Globus pallidus (tissue), 1 donor: ENCODE measurements at places on chromosomes 7 and 10.
A peak's percentile ranks its signal among the peaks of the same experiment; 100 is the strongest.

DNA sequence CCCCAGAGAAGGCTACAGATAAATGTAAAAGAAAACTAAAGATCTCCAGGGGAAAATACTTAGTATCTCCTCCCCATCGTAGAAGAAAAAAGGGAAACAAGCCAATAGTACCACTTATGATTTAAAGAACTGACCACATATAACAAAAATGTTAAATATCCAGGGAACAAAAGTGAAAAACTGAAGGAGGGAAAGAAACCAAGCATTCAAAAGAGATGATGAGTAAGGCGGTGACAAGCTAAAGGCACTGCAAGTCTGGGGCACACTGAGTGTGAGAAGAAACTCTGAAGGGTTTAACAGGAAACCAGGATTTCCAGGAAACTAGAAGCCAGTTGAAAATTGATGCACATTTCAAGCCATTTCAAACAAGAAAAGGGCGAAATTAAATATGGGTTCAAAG is 226.3 kb downstream of the AHR start:
- no peak for DNase-seq

GRCh38 chr10:8235253-8236027 is 181.0 kb downstream of the GATA3 start:
- DNase-seq: no peak

- no peak for DNase-seq
Observed at GRCh38 chr10:35821339-35821911, 179.3 kb upstream of the FZD8 start.

DNA sequence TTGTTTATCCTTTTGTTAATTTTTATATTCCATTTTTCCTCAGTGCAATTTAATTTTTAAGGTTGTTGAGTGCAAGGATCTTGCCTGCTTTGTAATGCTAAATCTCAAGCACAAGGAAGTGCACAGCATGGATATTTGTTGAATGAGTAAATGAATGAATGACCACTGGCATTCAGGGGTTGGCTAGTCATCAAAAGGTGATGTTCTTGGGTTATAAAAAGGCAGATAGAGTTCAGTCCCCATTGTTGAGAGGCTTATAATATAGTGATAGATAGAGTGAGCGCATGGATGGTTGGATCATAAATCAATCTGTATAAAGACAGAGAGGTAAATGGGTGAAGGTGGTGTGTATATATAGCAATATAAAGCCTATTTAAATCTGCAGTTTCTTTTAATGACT is 193.2 kb upstream of the KLF6 start:
- DNase-seq: no peak

GRCh38 chr7:100801833-100802568 is 25.3 kb downstream of the EPHB4 start:
- no peak for DNase-seq

- DNase-seq: no peak
Observed at GRCh38 chr7:149850007-149850594, 11.9 kb downstream of the ZNF862 start.

DNA sequence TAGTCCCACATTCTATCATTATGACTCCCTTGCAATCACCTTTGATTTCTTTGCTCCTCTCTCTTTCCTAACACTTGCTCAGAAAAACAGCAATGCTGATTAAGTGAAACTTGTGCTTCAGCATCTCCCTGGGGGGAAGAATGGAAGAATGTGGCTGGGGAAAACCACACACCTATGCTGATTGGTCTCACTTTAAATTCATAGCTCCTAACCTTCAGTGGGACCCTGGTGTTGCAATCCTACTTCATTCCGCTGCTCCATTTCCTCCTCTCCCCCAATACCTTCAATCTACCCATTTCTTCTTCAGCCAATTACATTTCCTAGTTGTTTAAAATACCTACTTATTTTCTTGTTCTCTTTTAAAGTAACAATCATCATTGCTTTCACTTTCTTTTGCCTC is 1166.7 kb upstream of the C7orf33 start:
- DNase-seq: no peak

GRCh38 chr10:58457761-58458616 is 54.7 kb upstream of the BICC1 start:
- no peak for DNase-seq

GRCh38 chr7:35356495-35356894 is 102.6 kb upstream of the TBX20 start:
- no peak for DNase-seq

GRCh38 chr7:37104822-37105518 is 343.7 kb downstream of the ELMO1 start:
- DNase-seq: no peak

- DNase-seq: no peak
Observed at GRCh38 chr7:28550580-28551186, 138.4 kb downstream of the CREB5 start.

- DNase-seq: no peak
Observed at GRCh38 chr7:101094791-101095375, 9.6 kb downstream of the TRIM56 start.

- peak; percentile 98 for DNase-seq
Observed at GRCh38 chr10:13885238-13885990, 298.6 kb downstream of the PRPF18 start.

DNA sequence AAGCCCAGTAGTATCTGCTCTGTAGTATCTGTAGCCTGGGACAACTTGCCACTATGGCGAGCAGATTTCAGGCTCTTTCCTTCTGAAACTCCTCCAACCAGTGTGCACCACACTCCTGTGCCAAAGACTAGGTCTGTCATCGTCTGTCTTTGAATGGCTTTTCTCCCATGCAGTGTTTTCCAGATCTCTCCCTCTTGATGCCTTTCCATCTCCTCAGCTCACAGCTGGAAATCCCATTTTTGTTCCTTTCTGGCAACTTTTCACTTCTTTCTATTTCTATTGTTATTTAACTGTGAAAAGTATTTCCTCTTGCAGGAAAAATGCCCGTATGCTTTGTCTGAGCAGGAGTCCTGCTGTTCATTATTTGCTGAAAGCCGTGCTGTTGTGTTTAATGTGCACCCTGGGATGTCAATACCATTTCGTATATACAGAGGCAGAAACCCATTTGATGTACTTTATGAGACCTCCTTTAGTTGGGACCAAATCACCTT is 373.7 kb downstream of the PHTF2 start:
- DNase-seq: no peak

DNA sequence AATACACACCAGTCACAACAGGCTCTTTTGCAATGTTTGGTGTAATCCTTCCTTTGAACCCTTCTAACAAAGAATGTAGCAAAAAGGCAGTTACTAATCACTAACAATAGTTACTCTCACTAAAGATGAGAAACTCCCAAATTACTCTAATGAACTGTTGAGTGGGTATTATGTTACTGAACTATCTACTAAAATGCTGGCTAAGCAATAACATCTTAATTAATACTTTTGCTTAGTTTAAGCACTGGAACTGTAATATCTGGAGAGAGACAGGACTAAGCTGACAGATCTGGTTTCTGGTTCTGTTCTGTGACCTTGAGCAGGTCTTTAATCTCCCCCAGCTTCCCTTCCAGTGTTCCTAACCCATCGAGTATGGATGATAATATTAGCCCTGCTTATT is 241.7 kb downstream of the CHCHD3 start:
- DNase-seq: no peak

DNA sequence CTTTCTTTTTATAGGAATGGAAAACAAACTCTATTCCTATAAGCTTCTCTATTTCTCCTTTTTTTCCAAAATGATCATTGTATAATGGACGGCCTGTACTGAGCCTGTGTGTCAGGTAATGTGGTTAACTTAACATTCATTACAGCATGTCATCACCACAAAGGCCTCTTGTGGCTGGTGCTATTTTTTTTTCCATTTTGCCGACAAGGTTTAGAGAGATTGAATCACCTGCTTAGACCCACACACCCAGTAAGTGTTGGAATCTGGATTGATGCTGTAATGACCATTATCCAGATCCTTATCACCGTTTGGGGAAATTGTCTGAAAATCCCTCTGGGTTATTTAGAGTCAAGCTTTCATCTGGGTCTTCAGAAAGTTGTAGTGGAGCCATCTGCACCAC is 18.5 kb downstream of the AKR1B15 start:
- no peak for DNase-seq

DNA sequence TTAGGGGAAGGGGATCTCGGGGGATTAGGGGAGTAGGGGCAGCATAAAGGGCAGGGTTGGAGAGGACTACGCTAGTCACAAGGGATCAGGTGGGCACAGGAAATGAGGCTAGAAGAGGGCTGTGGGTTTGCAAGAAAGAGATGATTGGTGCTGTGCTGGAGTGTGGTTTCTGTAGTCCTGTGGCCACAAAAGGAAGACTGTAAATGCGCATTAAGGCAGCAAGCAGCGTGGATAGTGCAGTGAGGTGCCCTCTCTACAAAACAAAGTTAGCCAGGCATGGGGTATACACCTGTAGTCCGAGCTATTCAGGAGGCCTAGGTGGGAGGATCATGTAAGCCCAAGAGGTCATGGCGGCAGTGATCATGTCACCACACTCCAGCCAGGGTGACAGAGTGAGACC is 212.1 kb downstream of the MLLT10 start:
- DNase-seq: no peak

- no peak for DNase-seq
Observed at GRCh38 chr10:132743925-132744490, 41.9 kb downstream of the NKX6-2 start.

DNA sequence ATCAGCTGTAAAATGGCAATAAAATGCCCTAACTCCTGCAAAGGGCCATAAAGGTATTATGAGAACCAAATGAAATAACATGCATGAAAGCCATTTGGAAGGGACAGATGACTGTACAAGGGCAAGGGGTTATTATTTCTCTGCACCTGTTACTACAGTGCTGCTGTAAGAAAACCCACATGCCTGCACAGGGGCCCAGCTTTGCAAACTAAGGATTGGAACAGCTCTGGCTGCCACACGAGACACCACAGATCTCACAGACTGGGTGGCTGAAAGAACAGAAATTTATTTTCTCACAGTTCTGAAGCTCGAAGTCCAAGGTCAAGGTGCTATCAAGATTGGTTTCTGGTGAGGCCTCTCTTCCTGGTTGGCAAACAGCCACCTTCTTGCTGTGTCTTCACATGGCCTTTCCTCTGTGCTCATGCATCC is 409.0 kb upstream of the NRP1 start:
- DNase-seq: no peak

DNA sequence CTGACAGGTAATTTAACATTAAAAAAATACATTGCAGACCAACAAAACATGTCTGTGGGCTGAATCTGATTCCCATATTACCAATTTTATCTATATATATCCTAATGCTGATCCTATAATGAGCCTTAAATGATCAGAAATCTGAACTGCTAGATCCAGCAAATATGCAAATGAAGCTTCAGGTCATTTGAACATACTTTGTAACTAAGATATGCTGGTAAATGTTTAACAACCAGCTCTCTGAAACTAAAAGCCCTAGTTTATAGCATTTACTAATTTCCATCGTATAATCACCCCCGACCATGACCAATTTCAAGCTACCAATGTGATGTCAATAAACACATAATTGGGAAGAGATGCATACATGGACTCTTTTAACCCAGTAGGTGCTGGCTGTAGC is 42.1 kb downstream of the PANK1 start:
- no peak for DNase-seq

DNA sequence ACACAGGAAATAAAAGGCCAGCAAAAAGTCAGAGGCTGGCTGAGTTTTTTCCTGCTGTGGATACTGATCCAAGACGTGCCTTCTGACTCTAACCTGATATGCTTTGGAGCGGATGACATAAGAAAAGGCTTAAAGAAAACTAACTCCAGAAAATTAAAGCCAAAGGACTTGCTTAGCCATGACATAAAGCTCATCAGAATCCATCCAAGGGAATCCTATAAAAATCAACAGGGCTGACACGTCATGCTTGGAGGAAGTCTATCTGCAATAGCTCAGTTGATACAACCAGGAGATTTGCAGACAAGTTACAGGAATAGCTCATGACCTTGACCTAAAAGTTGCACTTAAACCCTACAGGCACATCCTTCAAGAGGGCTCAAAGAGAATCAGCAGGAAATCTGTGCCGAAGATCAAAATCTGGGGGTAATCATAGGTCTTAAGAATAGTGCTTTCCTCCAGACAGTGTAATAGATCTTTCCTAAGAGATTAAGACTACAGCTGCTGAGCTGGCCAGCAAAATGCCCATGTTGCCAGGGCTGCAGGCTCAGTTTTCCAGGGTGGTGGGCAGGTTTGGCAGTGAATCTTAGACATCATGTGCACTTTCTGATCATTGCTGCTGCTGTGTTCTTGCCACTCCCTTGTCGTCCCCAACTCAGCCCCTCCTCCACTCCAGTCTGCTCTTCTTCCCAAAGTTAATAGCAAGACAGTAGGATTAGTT is 111.5 kb upstream of the SVIL start:
- no peak for DNase-seq

GRCh38 chr10:68537796-68538195 is 10.5 kb upstream of the SLC25A16 start:
- no peak for DNase-seq

GRCh38 chr10:127964621-127965020 is 57.7 kb downstream of the PTPRE start:
- no peak for DNase-seq

DNA sequence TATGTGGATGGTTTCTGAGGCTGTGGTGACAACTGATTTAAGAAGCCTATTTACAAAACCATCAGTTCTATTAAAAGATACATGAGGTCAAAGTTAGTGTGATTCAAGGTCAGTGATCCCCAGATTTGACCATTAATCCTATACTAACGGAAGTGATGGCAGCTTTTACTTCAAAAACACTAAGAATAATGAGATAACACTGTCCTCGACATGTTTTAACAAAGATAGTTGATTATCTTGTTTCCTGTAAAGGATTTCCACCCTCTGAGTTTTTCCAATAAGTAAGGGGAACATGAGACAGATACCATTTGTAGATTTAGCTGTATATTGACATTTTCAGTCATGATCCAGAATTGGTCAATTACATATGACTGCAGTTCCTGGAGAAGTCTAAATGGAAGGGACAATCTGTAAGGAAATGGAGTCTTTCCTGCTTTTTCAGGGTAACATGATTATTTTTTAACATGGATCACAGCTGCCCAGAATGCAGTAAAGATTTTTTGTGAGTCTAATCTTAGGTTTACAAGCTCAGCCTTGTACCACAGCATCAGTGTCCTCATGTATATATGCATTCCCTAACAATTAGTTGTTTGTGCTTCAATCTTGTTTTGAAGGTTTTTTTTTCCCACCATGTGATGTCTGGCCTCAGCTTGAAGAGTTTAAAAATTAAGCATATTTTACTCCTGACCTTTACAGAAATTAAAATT is 188.0 kb downstream of the PPP1R9A start:
- peak; percentile 77 for DNase-seq

GRCh38 chr10:126014309-126014708 is 117.9 kb downstream of the FANK1 start:
- no peak for DNase-seq

GRCh38 chr10:77732213-77733003 is 94.8 kb upstream of the KCNMA1 start:
- DNase-seq: no peak

- no peak for DNase-seq
Observed at GRCh38 chr7:130210181-130210935, 2.7 kb downstream of the SSMEM1 start.

GRCh38 chr7:67311901-67312300 is 315.3 kb downstream of the TYW1 start:
- DNase-seq: no peak

DNA sequence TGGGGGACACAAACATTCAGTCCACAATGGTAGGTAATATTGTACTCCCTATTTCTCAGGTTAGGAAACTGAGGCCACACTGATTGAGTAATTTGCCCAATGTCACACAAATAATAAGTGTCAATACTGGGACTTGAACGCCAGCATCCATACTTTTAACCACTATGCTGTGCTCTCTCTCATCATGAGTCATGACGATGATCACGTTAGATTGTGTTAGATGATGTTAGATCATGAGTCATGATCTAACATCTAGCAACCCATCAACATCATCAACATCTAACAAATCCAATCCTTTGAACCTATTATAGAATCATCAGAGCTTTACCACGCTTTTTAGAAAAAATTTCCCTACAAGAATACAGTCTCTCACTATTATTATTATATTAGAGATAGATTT is 28.1 kb upstream of the HERPUD2 start:
- DNase-seq: no peak
